Mesothelial cell of epicardium (in vitro differentiated cells): ENCODE measurements at places on chromosomes 1 and 21.

DNA sequence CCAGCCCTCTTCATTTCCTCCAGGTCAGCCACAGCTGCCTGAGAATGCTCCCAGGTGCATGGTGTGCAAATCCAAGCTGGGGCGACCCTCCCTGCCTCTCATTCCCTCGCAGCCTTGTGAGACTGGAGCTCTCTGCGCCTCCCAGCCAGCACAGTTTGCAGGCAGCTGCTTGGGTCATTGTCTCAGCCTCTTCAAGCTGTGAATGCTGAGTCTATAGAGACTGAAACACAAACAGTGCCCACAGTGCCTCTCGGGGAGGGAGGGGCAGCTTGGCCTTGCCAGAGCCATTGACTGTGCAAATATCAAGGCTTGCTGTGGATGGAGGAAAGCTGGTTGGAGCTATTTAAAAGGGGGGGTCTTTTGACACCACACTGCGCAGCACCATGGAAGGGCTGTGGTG lies 10.6 kb downstream of the PLXNA2 start:
- H3K4me3 ChIP-seq: no peak overlapping the region
- no peak overlapping the region for H3K27ac ChIP-seq
- peaks cover 63% of the 10 kb centered on the region for H3K4me1 ChIP-seq
- no peaks in the 10 kb centered on the region for H3K36me3 ChIP-seq
- DNase-seq: no peak
- no peaks in the 10 kb centered on the region for H3K27me3 ChIP-seq

DNA sequence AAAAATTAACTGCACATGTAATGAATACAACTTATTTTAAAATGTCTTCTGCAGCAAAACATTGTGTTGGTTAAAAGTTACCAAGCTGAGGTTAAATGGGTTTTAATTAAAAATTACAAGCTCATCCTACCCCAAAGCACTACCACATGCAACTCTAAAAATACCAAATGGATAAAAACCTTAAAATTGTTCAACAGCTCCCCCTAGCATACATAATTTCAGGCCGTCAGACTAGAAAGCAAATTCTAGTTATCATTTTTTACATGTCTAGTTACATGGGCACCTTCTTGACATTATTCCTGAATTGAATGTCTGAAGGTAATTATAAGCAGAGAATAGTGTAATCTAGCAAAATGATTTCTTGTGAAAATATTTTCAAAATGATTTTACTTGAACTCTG lies 176.5 kb downstream of the C1orf21 start:
- H3K27me3 ChIP-seq: no peaks in the 10 kb centered on the region
- no peak overlapping the region for H3K4me3 ChIP-seq
- H3K27ac ChIP-seq: no peak overlapping the region
- DNase-seq: no peak
- H3K4me1 ChIP-seq: peaks cover 20% of the 10 kb centered on the region

DNA sequence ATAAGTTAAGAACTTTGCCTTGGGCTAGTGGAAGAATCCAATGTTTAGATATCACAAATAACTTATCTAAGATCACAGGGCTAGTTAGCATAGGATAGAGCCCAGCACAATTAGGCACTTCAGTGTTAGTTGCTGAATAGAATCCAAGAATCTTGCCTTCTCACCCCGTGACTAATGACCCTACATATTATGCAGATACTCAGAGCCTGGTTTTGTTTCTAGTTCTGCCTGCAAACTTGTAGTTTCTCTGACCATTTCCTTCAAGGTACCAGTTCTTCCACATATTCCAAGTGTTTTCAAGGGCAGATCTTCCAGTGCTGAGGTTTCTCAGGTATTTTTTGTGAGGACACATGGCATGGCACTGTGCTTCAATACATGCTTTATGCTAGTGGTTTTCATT lies 239.3 kb downstream of the KCNK2 start:
- H3K27me3 ChIP-seq: no peaks in the 10 kb centered on the region
- H3K36me3 ChIP-seq: peaks cover 2% of the 10 kb centered on the region
- H3K27ac ChIP-seq: no peak overlapping the region
- no peaks in the 10 kb centered on the region for H3K4me1 ChIP-seq
- DNase-seq: no peak
- H3K4me3 ChIP-seq: no peak overlapping the region

DNA sequence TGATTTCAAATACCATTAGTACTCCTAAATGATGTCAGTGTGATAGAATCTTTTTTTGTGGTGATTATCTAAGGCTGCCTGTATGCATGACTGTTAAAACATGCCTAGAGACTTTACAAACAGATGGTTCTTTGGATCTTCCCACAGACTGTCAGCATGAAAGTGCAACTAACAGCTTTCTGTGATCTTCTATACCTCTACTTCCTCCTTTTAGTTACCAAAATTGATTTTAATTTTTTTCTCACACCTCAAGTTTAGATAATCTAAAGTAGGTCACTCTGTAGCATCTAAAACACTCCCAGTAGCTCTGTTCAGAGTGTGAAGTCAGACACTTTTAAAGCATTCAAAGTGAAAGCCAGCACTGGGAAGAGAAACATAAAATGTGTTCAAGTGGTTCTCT lies 534.5 kb downstream of the PTPRC start:
- no peaks in the 10 kb centered on the region for H3K27me3 ChIP-seq
- no peaks in the 10 kb centered on the region for H3K36me3 ChIP-seq
- no peak overlapping the region for H3K4me3 ChIP-seq

DNA sequence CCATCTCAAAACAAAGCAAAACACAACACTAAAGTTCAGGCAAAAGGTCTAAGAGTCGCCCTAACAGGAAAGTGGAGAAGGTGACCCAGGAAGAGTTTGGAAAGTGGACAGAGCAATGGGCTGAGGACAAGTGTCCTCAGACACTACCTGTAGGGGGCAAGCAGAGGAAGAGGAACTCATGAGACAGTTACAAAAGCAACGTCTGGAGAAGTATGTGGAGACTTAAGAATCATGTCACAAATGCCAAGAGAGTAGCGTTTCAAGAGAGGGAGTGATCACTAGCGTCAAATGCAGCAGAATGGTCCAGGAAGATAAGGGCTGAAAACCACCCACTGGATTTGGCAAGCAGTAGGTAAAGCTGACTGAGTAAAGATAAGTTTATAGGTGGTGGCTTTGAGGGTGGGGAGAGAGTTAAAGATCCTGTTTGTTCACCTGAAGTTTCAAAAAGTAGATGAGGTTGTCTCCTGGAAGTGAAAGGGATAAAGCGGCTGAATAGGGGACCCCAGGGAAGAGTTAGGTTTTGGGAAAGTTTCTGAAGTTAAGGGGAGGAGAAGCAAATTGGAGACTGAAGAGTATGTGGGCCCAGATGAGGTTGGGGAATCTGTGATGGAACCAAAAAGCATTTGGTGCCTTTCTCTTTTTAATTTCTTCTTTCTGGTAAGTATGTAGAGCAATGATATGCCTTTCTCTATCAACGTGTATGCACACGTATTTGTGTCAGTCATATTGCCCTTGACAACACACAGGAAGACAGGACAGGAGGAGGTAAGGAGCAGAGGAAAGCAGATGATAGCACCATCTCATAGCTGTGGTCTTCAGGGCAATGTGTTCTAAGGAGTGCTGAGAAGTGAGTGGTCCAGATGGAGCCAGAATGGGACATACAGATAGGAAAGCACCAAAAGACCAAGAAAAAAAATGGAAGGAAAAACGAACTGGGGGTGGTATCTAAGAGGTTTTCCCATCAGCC lies 3.1 kb downstream of the BSDC1 start:
- H3K27ac ChIP-seq: no peak overlapping the region
- no peak for DNase-seq
- H3K4me3 ChIP-seq: no peak overlapping the region
- H3K36me3 ChIP-seq: peaks cover 13% of the 10 kb centered on the region
- peaks cover 24% of the 10 kb centered on the region for H3K4me1 ChIP-seq
- no peaks in the 10 kb centered on the region for H3K27me3 ChIP-seq

DNA sequence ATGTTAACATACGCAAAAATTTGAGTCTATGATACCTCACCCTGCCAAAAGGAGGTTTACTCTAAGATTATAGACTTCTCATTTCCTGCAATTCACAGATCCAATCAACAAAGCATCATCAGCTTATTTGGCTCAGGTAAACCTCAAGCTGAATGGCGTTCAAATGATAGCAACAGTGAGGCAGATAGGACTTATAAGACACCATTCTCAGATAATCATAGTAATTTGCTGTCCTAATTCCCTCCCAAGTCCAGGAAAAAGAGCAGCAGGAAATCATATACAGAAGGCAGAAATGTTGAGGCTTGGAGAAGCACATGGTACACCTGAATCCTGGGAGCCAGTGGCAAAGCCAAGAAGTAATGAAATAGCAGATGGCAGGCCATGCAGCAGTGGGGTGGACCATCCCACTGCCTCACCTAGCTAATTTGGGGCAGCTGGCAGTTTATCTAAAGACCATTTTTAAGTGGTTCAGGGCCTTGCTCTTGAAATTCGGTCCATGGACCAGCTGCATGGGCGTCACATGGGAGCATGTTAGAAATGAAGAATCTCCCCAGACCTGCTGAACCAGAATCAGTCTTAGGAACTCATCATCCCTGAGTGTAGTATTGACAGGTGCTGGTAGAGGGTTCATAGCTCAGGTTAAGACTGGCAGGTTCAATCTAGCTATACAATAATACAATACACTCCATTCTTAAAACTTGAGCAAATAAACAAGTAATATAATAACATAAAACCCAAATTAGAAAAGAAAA lies 57.7 kb downstream of the ASTN1 start:
- H3K4me3 ChIP-seq: no peak overlapping the region
- H3K27me3 ChIP-seq: peaks cover 42% of the 10 kb centered on the region
- no peak for DNase-seq
- no peak overlapping the region for H3K27ac ChIP-seq
- H3K36me3 ChIP-seq: no peaks in the 10 kb centered on the region

DNA sequence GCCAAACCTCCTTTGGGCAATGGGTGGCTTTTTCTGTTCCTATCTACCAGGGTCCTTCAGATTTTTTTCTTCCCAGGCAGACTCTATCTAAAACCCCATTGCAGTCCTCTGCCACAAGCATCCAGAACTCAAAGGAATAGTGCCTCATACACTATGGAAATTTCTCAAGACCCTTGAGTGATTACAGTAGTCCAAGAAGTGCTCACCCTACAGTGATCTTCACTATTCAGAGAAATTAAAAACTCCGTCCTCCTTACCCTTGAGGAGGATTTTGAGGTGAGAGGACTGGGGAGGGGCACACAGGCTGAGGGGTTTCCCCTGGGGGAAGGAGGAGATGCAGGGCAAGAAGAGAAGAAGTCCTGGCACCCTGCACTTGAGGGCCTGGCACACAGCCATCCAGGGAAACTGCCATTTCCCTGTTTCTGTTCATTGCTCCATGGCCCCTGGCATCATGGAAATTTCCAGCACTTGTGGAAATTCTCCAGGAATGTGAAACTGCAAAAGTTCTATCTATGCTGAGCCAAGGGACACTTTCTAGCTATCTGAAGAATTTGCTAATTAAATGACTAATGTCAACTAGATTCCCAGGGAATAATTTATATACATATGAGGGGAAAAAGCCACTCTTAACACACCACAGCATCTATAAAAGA lies 102.5 kb upstream of the ATP1B1 start:
- no peaks in the 10 kb centered on the region for H3K27me3 ChIP-seq
- H3K4me3 ChIP-seq: no peak overlapping the region
- peaks cover 25% of the 10 kb centered on the region for H3K4me1 ChIP-seq
- no peaks in the 10 kb centered on the region for H3K36me3 ChIP-seq
- H3K27ac ChIP-seq: peak overlapping the region; percentile 90
- no peak for DNase-seq

GRCh38 chr1:159408862-159409400 lies 23.1 kb upstream of the OR10J4 start:
- H3K27ac ChIP-seq: no peak overlapping the region
- no peaks in the 10 kb centered on the region for H3K36me3 ChIP-seq
- H3K4me3 ChIP-seq: no peak overlapping the region
- no peaks in the 10 kb centered on the region for H3K27me3 ChIP-seq
- no peak for DNase-seq

- no peaks in the 10 kb centered on the region for H3K36me3 ChIP-seq
- H3K4me3 ChIP-seq: no peak overlapping the region
- no peaks in the 10 kb centered on the region for H3K27me3 ChIP-seq
- peaks cover 55% of the 10 kb centered on the region for H3K4me1 ChIP-seq
Observed at GRCh38 chr1:116311193-116311592, 61.9 kb upstream of the ATP1A1 start.

DNA sequence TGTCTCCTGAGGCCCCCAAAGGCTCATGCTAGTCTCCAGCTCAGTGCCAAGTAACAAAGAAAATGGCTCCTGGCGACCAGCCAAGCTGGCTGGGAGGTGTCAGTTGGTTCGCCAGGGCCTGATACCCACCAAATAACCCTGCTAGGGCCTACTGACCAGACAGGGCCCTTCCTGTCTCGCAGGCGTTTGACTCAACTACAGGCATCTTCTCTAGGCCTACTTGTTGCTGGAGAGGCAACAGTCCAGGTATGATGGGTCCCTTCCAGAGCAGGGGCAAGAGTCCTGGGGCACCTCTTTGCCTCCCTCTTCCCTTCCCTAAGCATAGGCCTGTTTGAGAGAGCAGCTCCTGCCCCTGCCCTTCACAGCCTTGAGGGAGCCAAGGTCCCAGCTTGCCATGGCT lies 147.9 kb upstream of the VANGL1 start:
- peaks cover 6% of the 10 kb centered on the region for H3K4me1 ChIP-seq
- H3K27ac ChIP-seq: no peak overlapping the region
- H3K36me3 ChIP-seq: no peaks in the 10 kb centered on the region
- DNase-seq: peak; percentile 29

GRCh38 chr1:170729225-170730002 lies 65.5 kb downstream of the PRRX1 start:
- DNase-seq: no peak
- no peaks in the 10 kb centered on the region for H3K36me3 ChIP-seq
- H3K27ac ChIP-seq: no peak overlapping the region
- peaks cover 10% of the 10 kb centered on the region for H3K4me1 ChIP-seq
- H3K27me3 ChIP-seq: peaks cover 41% of the 10 kb centered on the region

GRCh38 chr1:41646186-41646585 lies 161.7 kb upstream of the EDN2 start:
- H3K27me3 ChIP-seq: peaks cover 3% of the 10 kb centered on the region
- DNase-seq: no peak
- peaks cover 7% of the 10 kb centered on the region for H3K4me1 ChIP-seq
- no peak overlapping the region for H3K4me3 ChIP-seq
- H3K27ac ChIP-seq: no peak overlapping the region

DNA sequence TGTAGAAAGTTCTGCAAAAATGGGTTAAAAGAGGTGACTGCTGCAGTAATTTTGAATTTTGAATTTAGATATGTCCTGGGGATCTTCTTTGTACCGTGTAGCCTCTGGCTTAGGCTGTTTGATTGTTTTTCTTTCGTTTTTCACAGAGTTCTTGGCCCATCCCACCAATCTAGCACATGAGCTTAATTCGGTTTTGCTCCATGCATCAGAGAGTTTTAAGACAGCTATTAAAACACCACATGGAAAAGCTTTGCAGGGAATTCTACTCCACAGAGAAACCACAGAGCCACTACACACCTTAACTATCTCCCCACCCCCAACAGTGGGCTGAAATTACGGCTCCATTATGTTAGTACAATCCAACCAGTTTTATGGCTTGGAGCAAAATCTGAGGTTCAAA lies 25.5 kb downstream of the SPAG17 start:
- H3K27ac ChIP-seq: no peak overlapping the region
- no peak for DNase-seq
- no peaks in the 10 kb centered on the region for H3K27me3 ChIP-seq
- no peaks in the 10 kb centered on the region for H3K36me3 ChIP-seq
- no peaks in the 10 kb centered on the region for H3K4me1 ChIP-seq
